ENCODE measurements at places on chromosomes 2 and 18. TPM values are rescaled to one million over a fixed set of nuclear protein-coding genes. Genes with fewer than 3 reads are reported as not detected.

DNA sequence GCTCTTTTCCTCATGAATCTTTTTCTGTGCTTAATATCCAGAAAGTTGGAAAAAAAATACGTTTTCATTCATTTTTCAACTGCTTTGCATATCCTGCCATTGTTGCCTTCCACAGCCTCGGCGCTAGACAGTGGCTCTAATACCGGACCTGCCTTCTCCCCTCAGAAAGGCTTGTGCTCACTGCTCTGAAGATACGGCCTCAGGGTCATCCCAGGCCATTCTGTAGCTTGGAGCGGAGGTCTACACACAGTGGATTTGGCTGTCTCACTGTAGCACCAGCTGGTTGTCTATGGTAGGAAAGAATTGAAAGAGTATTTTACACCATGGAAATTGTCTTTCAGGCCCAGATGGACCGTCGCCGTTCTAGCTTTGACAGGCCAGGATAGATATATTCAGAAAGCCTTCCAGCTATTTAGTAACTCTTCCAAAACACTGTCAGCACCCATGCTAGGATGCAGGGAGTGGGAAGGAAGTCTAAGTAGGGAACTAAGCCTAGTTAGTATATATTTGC lies 242.0 kb downstream of the TMEM182 start:
- DNase-seq: no peak

DNA sequence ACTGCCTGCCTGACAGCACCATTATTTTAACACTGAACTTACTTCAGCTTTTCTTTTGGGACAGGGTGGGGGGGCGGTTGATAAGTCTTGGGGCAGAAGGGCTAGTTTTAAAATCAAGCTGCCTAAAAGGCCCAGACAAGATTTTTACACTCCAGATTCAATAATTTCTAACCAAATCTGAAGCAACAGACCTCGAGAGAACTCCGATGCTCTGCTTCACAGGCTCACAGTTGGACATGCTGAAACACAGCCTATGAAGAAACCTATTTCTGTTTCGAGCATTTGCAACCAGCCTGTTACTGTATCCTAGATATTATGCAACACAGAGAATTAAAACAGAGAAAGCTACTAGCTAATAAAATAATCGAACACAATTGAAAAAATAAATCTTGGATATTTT lies 1.3 kb upstream of the MYT1L start:
- DNase-seq: no peak

- no peak for DNase-seq
Measured at GRCh38 chr2:12730265-12730664, 13.5 kb downstream of the TRIB2 start.

- DNase-seq: no peak
Measured at GRCh38 chr2:144453486-144454158, 66.3 kb downstream of the ZEB2 start.

SPP2 gene
- not detected for total RNA-seq

DPYSL5 gene
- 9.1 TPM for total RNA-seq

Measured in A172 (cell line).